ENCODE measurements at places on chromosomes 11 and 22. TPM values are rescaled to one million over a fixed set of nuclear protein-coding genes. Genes with fewer than 3 reads are reported as not detected.

FGF3 gene
- not detected for total RNA-seq

CD3G gene
- not detected for total RNA-seq

CBLIF gene
- not detected for total RNA-seq

ZNF214 gene
- 4.7 TPM for total RNA-seq

CALCA gene
- total RNA-seq = not detected

OR10A5 gene
- not detected for total RNA-seq

APIP gene
- 19.7 TPM for total RNA-seq

SUSD2 gene
- total RNA-seq = 3.4 TPM

SLC5A1 gene
- total RNA-seq = not detected

B4GAT1 gene
- total RNA-seq = 28.3 TPM

SPTBN2 gene
- total RNA-seq = 0.81 TPM

SLC25A45 gene
- total RNA-seq = 5.3 TPM

OR51F2 gene
- not detected for total RNA-seq

SOX10 gene
- not detected for total RNA-seq

GDPD4 gene
- not detected for total RNA-seq

C11orf97 gene
- not detected for total RNA-seq

PRG3 gene
- total RNA-seq = not detected

ABCC8 gene
- total RNA-seq = not detected

GAL gene
- not detected for total RNA-seq

LDHAL6A gene
- not detected for total RNA-seq

ADORA2A gene
- total RNA-seq = 3.1 TPM

MIOX gene
- not detected for total RNA-seq

Measured in hair follicle dermal papilla cell (primary cell).